Epithelial cell of esophagus (primary cell): ENCODE measurements at places on chromosomes 12 and 14.
A peak's percentile ranks its signal among the peaks of the same experiment; 100 is the strongest.

DNA sequence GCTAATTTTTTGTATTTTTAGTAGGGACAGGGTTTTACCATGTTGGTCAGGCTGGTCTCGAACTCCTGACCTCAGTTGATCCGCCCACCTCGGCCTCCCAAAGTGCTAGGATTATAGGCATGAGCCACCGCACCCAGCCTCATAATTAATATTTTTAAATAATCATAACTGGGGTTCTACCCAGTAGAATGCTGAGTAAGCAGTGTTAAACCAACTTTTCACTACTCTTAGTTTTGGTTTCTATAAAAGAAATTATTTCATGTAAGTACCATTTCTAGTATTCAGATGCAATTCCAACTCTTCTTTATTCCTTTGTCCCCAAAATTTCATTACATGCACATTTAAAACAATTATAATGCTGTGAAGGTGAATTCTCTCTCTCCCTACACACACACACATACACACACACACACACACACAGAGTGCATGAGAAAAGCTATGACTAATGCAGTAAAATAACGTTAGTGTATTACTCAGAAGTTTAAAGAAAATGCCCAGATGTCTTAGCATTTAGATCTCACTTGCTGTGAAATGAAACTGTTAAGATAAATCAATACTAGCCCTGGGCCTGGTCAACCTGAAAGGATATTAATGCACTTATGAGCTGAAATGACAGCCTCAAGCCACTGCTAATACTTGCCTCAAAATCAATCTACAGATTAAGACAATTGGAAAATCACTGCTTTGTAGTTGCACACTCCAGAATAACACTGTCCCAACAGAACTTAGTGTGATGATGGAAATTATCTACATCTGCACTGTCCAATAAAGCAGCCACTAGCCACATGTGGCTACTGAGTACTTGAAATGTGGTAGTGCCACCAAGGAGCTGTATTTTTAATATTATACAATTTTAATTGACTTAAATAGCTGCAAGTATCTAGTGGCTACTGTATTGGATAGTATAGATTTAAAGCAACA is 36.0 kb downstream of the PTPN21 start:
- peak; percentile 43 for DNase-seq

- no peak for DNase-seq
These were observed 136.6 kb upstream of the SLC38A2 start for GRCh38 chr12:46509135-46509534.

GRCh38 chr14:105494606-105494929 is 3.5 kb downstream of the TEDC1 start:
- DNase-seq = no peak

- DNase-seq = no peak
These were observed 8.5 kb upstream of the FGF23 start for GRCh38 chr12:4388032-4388431.

DNA sequence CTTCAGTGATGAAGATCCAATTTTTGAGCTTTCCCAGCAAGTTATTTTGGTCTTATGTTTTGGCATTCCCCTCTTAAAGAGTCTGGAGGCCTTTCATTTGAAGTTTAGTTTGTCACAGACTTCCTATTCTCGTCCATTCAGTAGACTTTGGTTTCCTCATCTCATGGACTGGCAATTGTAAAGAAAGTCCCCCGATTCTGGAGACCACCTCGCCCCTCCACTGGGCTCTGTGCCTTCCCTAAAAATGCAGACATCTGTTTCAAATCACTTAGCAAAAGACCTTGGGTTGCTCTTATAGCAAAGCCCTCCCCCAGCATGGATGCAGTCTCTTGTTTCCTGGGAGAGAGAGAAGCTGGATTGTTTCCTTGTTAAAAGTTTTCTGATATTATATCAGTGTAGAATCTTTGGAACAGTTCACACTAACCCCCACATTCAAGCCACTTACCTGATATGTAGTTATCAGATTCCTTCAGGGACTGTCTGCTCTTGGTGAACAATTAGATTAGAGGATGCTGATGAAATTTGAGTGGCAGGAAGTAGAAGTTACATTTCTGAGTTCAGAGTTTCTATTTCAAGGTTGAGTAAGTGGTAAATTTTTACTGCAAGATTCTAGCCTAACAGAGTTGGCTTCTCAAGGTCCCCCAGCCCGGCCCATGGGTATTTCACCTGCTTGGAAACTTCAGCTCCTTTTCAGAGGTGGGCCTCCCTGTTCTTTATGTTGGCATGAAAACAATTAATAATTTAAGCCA is 56.3 kb downstream of the PLXNC1 start:
- no peak for DNase-seq

DNA sequence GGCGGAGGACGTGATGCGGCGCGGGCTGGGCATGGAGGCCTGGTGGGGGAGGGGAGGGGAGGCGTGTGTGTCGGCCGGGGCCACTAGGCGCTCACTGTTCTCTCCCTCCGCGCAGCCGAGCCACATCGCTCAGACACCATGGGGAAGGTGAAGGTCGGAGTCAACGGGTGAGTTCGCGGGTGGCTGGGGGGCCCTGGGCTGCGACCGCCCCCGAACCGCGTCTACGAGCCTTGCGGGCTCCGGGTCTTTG is 303 bp downstream of the GAPDH start:
- no peak for DNase-seq

DNA sequence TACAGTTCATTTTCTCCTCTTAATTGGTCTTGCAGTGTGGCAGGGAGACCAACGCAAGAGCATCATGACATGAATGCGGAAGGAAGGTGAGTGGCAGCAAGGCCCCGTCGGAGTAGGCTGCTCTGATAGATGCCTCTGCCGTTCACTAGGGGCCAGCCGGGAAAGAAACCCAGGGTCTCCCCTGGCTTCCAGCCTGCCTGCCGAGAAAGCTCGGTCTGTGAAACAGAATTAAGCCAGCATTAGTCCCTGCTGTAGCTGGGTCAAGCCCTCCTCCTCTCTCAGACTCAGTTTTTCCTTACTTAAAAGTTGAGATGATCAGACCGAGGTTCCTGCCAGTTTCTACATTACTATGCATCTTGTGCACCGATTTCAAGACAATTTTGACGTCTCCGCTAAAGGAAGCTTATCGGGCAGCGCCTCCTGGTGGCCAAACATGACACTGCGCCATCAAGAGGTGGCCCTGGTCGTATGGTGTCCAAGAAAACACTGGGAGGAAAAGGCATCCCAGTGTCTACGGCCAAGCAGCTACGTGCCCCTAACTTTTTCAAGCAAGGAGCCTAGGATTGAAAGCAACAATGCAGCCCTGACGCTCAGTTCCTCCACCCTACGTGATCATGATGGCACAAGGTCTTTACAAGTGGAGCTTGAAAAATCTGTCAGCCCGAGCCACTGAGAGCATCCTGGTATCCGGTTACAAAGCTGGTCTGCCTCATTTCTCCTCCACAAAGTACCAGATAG is 131.6 kb downstream of the KSR2 start:
- DNase-seq = peak; percentile 53

GRCh38 chr12:86735072-86735471 is 478.9 kb upstream of the MGAT4C start:
- no peak for DNase-seq

DNA sequence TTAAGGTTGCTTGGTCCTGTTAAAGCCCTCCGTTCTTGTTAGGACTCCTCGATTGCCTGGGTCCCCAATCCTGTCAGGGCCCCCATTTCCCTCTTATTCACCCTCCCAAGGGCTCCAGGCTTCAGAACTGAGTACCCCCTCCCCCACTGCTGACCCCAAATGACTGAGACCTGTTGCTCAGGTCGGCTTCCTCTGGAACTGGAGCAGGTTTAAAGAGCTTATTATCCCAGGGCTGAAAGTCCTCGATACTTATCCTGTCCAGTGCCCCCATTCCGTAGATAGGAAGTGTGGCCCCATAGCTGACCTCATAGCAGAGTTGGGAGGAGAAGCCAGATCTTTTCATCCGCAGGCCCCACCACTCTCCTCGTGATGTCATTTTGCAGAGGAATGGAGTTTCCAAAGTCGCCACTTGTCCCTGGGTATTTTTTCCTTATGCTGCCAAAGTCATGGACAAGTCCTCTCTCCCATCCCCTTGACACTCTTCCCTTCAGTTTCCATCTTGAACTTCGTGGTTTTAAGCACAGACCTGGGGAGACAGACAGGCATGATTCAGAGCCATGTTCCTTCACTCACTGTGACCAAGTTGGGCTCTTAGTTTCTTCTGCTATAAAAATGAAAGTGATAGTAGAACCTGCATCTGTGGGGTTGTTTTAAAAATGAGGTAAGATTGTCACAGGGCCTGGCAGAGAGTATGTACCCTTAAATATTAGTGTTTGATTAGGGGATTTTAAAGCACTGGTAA is 1.2 kb downstream of the USP30 start:
- DNase-seq = no peak

DNA sequence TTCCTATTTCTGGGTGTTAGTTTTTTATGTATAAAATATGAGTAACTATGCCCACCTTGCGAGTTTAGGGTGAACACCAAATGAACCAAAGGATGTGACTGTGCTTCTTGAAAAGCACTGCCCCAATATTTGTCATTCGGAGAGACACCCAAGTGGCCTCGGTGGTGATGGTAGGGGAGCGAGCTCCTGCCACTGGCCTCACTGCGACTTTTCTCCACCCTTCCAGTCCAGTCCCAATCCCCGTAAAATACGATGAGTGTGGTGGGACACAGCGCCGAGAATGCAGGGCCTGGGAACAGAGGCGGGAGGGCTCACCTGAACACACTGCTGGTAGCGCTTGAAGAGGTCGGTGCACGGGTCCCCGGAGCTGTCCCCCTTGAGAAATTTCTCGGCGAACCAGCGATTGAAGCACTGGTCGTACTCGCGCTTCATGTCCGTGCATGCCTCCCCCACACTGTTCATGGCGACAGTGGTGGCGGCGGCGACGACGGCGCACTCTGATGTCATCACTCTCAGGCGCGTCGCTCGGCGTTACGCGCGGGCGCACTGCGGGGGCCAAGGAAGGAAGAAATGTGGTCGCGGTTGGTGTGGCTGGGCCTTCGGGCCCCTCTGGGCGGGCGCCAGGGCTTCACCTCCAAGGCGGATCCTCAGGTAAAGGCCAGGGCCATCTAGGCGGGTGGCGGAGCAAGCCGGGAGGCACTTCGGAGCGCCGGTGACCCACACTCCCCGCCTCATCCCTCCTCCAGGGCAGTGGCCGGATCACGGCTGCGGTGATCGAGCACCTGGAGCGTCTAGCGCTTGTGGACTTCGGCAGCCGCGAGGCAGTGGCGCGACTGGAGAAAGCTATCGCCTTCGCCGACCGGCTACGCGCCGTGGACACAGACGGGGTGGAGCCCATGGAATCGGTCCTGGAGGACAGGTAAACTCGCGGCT is at the start of the genes GATC and TRIAP1:
Gene GATC, plus strand, starts transcription at position 534 of the 933 bp plus-strand sequence. Its CDS starts 37 bp downstream, at position 571.
Gene TRIAP1, minus strand, starts transcription at position 474 of the 933 bp plus-strand sequence. Its CDS starts 12 bp downstream, at position 462.
- DNase-seq = peak; percentile 90

DNA sequence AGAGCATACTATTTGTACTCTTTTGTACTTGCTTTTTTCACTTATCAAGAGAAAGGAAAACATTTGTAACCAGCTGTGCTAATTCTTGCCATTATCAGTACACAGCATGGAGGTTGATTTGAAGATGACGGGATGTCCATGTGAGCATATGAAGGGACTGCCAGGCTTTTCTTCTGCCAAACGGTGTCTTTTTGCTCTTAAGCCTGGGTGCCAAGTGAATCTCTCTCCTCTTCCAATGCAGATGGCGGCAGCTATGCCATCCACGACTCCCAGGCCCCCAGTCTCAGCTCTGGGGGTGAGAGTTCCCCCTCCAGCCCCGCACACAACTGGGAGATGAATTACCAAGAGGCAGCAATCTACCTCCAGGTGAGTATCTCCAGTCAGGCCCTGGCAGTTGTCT is 38.9 kb downstream of the TPCN1 start:
- no peak for DNase-seq

DNA sequence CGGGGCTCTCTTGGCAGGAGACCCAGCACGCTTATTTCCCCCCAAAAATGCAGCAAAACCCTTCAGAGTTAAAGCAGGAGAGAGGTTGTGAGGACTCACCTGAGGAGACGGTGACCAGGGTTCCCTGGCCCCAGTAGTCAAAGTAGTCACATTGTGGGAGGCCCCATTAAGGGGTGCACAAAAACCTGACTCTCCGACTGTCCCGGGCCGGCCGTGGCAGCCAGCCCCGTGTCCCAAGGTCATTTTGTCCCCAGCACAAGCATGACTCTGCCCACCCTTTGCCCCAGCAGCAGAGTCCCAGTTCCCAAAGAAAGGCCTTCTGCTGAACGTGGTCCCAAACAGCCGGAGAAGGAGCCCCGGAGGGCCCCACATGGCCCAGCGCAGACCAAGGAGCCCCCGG is 337.7 kb downstream of the TMEM121 start:
- DNase-seq = no peak

DNA sequence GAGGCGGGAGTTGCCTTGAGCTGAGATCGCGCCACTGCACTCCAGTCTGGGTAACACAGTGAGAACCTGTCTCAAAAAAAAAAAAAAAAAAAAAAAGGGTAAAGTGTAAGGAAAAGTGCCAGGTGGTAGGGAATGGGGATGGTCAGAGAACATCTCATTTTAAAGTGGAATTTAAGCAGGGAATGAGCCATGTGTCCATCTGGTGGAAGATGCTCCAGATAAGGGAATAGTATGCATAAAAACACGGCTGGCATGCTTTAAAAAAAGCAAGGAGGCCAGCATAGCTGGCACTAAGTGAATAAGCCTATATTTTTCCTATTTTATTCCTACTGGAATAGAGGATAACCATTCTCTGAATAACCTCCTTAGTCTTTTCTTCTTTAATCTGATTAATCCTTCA is 33.7 kb downstream of the FAM186A start:
- no peak for DNase-seq

DNA sequence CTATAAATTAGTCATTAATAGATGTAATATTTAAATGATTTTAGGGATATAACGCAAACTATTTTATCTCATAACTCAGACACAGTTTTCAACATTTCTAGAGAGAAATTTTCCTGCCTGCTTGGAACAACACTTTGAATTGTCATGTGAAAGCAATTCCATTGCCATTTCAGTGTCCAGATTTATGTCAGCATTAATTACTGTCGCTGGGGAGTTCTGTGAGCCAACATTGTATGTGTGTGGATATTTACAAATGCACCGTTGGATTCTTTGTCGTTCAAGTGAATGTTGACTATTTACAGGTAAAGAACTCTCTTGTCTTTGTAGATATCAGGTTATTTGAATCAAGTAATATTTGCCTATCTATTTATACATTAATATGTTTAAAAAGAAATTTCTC is 465.3 kb upstream of the RGS6 start:
- no peak for DNase-seq

DNA sequence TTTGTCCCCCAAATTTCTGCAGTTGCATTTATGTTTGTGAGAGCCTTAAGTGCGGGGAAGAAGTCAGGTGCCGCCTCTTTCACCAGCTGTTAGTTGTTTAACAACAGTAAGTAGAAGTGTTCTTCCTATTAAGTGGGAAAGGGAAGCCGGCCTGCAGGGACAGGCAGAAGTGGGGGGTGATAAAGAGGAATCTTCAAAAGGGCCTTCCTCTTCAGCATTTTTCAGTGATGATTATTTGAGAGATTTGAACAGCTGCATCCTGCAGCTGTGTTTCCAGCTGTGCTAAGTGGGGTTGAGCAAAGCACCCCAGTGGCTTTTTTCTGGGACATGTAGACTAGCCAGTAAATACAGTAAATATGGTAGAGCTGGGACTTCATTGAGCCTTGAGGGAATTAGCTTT is 32.1 kb upstream of the SLC38A1 start:
- no peak for DNase-seq

- no peak for DNase-seq
These were observed 7.0 kb downstream of the NIN start for GRCh38 chr14:50823762-50824636.
